Stimulated activated CD8-positive, alpha-beta memory T cell treated with anti-CD3 and anti-CD28 coated beads, Interleukin-15, amount 100 ng/mL, for 24 hours (primary cell): ENCODE measurements at places on chromosomes 13 and 19.

DNA sequence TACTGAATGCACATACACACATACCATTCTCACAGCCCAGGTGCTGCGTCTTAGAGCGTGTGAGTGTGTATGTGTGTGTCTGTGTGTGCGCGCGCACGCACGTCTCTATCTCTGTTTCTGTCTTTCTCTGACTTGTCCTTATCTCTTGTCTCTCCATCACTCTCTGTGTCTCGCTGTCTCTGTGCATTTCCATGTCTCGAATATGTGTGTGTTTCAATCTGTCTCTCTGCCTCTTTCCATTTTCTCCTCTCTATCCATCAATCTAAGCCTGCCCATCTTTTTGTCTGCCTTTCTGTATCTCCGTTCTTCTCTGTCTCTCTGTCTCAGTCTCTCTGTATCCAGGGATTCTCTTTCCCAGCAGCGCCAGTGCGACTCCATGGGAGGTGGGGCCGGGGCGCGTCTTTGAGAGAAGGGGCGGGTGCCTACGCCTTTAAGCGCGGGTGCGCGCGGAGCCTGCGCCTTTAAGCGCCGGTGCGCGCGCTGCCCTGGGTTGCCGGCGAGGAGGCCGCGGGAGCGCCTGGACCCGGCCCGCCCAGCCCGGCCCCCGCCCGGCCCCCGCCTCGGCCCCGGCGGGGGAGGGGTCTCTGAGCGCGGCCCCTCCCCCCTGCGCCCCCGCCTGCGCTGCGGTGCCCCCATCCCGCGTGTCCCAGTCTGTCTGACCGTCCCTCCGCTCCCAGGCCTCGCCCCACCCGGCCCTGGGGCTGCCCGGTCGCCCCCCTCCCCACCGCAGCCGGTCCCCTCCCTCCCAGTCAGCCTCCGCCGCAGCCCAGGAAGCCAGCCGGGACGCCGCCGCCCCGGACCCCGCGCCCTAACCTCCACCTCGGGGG is at the start of gene LRFN3:
Gene LRFN3, plus strand, starts transcription at position 464 of the 827 bp plus-strand sequence. CDS start 3,052 bp downstream, outside the sequence.
- DNase-seq, result peak; percentile 33

- peak; percentile 56 for DNase-seq
These were observed 643 bp downstream of the SLC7A1 start for GRCh38 chr13:29594710-29595379.

DNA sequence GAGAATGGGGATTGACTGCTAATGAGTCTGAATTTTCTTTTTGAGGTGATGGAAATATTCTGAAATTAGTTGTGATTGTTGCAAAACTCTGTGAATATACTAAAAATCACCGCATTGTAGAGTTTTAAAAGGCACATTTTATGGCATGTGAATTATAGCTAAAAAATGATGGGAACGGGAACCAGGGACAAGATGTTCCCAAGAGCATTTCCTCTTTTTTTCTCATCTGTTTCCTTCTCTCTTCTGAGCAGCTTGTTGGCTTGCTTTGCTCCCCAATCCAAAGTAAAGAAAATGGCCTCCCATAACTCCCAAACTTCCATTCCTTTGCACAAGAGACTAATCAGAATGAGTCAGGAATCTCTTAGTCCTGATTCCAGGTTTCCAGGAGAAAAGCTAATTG is 459.2 kb downstream of the TSHZ3 start:
- DNase-seq, result no peak

GRCh38 chr19:3458229-3459088 is 21.9 kb downstream of the SMIM24 start:
- DNase-seq, result no peak

DNA sequence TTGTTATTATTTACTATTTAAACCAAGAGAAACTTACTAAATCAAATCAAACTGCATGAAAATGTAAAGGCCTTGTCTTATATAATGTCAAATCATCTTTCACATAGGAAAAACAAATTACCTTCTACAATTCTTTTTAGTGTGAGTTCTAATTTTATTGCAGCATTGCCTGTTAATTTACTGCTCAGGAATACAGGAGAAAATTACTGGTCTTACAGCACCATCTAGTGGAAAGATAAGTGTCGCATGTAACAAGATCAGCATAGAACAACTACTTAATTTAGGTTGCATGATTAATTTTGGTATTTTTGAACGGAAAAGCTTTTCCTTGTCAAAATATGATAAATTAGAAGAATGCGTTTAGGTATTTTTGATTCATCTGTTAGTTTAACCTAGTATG is 502.7 kb downstream of the UQCRFS1 start:
- no peak for DNase-seq

GRCh38 chr19:7860714-7861618 is 13.2 kb downstream of the PRR36 start:
- DNase-seq, result no peak

DNA sequence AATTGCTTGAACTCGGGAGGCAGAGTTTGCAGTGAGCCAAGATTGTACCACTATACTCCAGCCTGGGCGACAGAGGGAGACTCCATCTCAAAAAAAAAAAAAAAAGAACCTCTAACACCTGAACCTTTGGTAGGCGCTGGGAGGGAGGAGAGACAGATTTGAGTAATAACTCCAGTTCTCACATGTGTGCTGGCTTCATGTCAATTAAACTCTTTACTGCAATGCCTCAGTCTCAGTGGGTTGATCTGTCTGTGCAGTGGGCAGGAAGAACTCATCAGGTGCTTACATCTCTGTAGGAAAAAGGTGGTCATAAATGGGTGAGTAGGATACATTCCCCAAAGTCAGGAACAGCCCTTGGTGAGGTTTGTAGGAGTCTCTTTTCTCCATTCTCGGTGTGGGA is 85.1 kb upstream of the ABCC4 start:
- DNase-seq, result no peak

GRCh38 chr19:13883516-13884064 is 6.7 kb downstream of the NANOS3 start:
- no peak for DNase-seq

DNA sequence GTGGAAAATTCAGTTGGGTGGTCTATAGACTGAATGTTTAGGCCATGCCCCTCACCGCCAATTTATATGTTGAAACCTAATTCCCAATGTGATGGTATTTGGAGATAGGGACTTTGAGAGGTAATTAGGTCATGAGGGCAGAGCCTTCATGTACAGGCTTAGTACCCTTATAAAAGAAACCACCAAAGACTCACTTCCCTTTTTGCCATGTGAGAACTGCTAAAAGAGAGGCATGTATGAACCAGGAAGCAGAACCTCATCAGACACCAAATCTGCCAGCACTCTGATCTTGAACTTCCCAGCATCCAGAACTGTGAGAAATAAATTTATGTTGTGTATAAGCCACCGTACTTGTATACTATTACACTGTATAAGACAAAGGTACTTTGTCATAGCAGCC is 40.6 kb downstream of the UQCRFS1 start:
- no peak for DNase-seq

DNA sequence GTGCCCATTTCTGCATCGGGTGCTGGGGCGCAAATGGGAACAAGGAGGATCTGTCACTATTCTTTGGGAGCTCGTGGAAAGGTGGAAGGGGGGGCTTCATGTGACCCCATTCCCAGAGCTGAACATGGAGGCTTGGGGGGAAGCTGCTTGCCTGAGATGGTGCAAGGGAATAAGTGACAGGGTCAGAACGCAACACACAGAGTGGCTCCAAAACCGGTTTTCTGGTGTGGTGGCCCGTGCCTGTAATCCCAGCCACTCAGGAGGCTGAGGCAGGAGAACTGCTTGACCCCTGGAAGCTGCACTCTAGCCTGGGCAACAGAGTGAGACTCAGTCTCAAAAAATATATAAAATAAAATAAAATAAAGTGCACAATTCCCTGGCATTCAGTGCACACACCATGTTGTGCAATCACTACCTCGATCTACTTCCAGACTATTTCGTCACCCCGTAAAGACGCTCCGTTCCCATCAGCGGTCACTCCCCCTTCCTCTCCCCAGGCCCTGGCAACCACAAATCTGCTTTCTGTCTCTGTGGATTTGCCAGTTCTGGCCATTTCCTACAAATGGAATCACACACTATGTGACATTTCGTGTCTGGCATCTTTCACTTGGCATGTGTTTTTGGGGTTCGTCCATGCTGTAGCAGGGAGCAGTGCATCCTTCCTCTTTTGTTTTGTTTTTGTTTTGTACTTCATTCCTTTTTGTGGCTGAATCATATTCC is 18.2 kb upstream of the COMP start:
- no peak for DNase-seq

- DNase-seq, result no peak
These were observed 148.1 kb downstream of the NHLRC3 start for GRCh38 chr13:39186205-39186875.

DNA sequence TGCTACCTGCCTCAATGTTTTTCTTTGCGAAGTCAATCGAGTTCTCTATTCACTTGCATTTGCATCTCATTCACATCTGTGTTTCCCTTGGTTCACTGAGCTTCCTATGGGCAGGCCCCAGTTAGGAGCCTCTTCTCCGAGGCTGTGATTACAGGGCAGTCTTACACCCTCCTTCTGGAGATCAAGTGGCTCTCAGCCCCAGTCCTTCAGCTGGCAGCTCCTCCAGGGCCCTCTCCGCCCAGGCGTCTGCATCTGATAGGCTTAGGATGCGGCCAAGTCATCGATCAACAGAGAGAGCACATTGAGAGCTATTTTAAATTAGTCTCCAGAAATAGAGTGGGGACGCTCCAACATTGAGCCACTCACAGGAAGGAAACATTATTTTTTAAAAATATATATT is 44.2 kb downstream of the MBNL2 start:
- no peak for DNase-seq

DNA sequence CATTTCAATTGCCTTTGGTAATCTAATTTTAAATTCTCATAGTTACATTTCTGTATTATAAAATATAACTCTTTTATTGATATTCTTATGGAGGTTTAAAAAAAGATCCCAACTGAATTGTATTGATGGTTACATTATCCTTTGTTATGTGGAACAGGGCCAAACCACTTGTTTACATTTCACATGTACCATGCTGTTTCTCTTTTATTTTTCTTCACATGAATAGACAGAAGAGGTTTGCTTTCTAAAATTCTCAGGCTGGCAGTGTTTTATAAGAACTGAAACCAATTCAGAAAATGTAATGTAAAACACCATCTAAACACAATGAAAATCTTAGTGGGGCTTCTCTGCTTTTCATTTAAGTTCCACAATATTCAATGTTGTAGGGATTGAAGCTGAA is 122.5 kb downstream of the GPC5 start:
- DNase-seq, result no peak

DNA sequence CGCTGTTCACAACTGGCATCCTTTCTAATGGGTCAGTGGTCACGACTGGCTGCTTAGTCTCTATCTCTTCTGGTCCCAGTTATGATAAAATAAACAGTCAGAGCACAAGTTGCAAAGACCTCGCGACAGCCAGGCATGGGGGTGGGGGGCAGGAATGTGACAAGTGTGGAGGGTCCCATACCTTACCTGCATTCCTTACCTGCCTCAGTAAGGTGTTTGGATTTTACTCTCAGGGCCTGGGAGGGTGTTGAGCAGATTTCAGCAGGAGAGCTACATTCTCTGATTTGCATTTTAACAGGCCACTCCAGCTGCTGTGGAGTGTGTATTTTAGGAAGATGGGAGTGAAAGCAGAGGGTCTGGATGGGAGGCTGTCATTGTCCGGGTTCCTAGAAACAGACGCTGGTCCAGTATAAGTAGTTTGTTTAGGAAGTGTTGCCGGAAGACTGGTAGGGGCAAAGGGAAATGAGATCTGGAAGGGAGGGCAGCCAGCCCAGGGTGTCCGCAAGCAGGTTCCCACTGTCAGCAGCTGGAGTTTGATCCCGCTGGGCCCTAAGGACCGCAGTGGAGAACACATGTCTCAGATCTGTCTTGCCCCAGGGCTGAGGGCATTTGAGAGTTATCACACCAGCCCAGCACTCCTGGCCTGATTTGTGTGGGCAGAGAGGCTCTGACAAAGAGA is 920.0 kb downstream of the UQCRFS1 start:
- no peak for DNase-seq

DNA sequence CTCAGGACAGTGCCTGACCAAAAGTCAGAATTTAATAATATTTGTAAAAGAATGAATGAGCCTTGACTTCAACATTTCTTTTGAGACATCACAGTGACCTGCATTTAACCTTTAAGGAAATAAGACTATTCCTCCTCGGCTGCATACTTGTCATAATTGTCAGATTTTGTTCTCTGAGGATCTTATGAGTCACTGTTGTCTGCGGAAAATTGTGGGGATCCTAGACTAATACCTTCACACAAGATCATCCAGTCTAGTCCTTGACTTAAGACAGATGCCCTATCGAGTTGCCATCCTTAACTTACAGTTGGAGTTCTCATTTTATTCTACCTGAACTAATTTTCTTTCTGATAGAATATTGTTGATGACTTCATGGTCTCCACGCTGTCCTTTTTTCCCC is 198.4 kb downstream of the DLEU7 start:
- DNase-seq, result no peak

DNA sequence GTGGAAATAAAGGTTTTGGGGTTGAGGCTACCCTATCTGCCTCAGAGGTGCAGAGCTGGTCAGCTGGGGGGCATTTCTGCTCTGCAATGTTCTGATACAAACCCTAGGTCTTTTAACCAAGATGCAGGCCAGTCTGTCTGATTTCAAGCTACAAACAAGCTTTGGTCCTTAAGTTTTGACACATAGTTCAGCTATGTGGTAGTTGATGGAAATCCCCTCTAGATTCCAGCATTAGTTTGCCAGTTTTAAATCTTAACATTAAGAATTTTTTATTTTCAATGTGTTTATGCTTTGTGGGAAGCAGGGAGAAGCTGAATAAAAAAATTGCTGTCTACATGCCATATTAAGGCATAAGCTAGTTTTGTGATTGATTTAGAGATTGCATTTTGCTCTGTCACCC is 225.7 kb downstream of the LMO7 start:
- no peak for DNase-seq

GRCh38 chr19:38466050-38466449 is 32.6 kb downstream of the RYR1 start:
- DNase-seq, result no peak

DNA sequence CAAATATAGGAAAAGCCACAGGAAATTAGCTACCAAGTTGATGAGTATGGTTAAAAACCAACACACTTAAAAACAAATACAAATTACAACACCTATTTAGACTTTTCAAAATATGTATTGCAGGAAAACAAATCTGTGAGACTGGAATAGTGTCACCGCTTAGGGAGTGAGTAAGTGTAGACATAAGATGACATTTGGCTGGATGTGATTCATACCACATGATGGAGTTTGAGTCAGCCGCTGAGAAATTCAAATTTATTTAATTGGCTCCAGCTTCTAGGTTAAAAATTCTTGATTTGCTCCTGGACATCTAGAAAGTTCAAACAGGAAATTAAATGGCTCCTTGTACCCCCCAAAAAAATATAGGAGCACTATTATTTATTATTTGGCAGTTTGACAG is 531.7 kb downstream of the SLITRK1 start:
- no peak for DNase-seq

DNA sequence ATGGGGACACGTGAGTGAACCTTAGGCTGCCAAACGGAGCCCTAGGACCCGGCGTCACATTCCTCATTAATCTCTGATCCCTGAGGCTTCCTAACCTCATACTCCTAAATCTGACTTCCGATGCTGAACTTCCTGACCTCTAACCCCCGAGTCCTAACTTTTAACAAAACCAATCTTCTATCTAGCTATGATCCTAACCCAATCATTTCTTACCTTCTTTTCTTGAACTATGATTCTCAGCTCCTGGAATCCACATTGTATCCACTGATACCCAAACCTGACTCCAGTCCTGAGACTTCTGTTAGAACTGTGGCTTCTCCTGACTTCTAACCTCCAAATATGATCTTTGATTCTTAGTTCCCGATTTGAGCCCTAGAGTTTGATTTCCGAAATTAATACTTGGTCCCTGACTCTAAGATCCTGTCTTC is 447 bp downstream of the NFKBIB start:
- DNase-seq, result no peak
